ENCODE measurements at places on chromosomes 6 and 20.

GRCh38 chr6:62775427-62776022 lies 435.7 kb upstream of the FKBP1C start:
- no peak for DNase-seq

- DNase-seq: no peak
Measured at GRCh38 chr20:49448917-49449316, 33.6 kb downstream of the KCNB1 start.

DNA sequence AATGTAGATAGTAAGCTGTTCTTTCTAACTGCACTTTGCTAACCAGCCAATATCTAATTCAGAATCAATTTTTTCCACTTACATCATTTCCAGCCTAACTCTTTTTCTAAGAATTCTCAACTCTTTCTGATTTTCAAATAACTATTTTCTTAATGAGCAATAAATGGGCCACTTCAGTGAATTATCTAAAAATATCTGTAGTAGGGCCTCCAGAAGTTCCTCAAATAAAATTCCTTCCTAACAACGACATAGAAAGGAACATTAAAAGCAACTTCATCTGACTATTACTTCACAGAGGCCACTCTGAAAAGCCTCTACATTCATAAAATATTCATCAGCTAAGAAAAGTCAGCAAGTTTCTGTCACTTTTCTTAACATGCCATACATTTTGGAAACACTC lies 4.8 kb downstream of the COL12A1 start:
- DNase-seq: no peak

GRCh38 chr6:130985115-130985514 lies 77.9 kb downstream of the EPB41L2 start:
- no peak for DNase-seq
